ENCODE measurements at places on chromosomes 11 and 22.
A peak's percentile ranks its signal among the peaks of the same experiment; 100 is the strongest.

- no peak for DNase-seq
Observed at GRCh38 chr11:105000167-105000566, 22.8 kb downstream of the CASP5 start.

GRCh38 chr22:22554587-22555284, 4.3 kb downstream of the PRAME start:
- DNase-seq = no peak

DNA sequence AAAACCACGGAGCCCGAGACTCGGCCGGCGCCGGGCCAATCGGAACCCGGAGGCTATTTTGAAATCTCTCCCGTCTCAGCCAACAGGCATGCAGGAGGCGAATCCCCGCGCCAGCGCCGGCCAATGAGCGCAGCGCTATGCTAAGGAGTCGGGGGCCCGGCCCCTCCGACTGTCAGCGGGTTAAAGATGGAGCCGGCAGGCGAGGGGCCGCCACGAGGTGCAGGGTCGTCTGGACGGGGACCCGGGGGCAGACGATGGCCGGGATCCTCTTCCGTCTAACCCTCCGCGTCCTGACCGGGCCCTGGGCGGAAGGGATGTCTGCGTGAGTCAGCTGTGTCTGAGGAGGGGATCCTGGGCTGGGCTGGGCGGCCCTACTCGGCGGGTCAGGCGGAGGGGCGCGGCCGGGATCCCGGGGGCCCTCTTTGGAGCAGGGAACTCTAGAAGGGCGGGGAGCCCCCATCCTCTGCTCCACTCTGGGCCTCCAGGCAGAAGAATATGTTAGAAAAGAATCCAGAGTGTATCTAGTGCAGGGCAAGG, 10.0 kb downstream of the SDF2L1 start:
- DNase-seq = peak; percentile 52

- no peak for DNase-seq
Observed at GRCh38 chr11:128289048-128289447, 298.3 kb downstream of the ETS1 start.

GRCh38 chr11:27610946-27611345, 89.3 kb downstream of the BDNF start:
- DNase-seq = no peak

DNA sequence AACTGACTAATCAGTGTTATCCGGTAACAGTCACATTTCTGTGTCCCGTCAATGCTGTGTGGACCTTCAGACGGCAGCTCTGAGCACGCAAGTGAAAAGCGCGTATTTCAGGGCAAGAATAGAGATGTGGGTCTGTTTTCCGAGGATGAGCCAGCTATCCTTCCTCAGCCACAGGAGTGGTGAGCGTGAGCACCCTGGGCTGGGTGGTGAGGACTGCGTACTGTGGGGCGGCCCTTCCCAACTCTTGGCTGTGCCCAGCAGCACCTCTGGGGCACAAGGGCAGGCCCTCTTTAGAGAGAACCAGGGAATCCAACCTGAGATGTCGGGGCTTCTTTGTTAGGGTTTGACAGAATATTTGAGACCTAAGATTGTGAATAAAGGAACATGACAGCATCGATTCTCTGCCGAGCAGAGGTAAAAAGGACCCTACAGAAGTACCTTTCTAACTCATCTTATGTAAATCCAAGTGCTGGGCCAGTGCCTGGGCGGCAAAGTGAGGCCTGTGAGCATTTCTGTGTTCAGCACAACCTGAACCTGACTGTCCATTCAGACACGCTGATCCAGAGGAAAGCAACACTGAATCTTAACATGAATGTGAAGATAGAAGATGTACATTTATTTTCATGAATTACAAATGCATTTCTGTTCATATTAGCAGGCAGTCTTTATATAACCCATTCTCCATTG, 26.5 kb upstream of the YPEL1 start:
- DNase-seq = no peak

Measured in hypothalamus (tissue), 51 donors.